ENCODE measurements at places on chromosomes 3 and 15. TPM values are rescaled to one million over a fixed set of nuclear protein-coding genes. Genes with fewer than 3 reads are reported as not detected.

Gene RBM5
- 30.3 TPM for total RNA-seq

Gene IL16
- total RNA-seq: 0.42 TPM

Gene GOLIM4
- total RNA-seq: 24.0 TPM

Gene SPESP1
- total RNA-seq: 4.7 TPM

Gene C3orf70
- not detected for total RNA-seq

Gene VEPH1
- under 0.01 TPM for total RNA-seq

Gene IMPDH2
- total RNA-seq: 290 TPM

Gene TIMP4
- not detected for total RNA-seq

Gene XCR1
- not detected for total RNA-seq

Gene SLC2A2
- total RNA-seq: not detected

Gene GPR87
- 69.9 TPM for total RNA-seq

Gene TRH
- total RNA-seq: not detected

Gene CRYGS
- total RNA-seq: 0.23 TPM
